ENCODE measurements at places on chromosomes 5 and 9.

DNA sequence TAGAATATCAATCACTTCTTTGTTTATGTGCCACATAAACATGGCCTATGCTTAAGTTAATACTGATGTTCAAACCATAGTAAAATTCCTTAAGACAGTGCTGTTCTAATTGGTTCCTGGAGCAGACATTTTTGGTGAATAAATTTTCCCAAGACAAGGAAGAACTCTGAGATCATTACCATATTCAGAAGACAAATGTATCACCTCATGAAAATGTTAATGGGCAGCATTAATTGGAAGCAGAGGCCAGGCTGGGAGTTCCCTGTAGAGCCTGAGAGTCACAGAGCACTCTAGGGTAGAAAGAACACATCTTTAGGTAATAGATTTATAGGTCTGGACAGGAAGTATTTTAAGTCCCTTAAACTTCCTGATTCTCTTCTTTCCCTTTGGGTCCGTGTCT lies 240.2 kb downstream of the MAN2A1 start:
- DNase-seq: no peak

- no peak for DNase-seq
Observed at GRCh38 chr5:68331192-68332079, 115.9 kb downstream of the PIK3R1 start.

- DNase-seq: no peak
Observed at GRCh38 chr5:43061352-43062075, 21.4 kb upstream of the ANXA2R start.

- DNase-seq: no peak
Observed at GRCh38 chr5:104267320-104268015, 704.9 kb upstream of the NUDT12 start.

DNA sequence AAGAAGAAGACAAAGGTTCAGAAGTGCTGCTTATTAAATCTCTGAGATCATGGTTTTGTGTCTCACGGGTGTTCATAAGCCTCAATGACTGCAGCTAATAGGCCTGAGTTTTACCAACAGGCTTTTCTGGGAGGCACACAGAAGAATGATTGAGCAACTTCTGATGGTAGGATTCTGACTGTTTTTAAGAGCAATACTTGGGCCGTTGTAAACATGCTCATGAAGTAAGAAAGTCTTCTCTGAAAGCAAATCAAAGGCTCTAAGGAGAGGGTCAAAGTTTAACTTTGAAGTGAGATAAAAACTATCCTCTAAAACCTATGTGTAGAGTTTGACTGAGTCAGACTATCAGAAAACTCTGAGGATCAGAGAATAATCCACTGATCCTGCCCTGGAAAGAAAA lies 390.9 kb upstream of the DAB2 start:
- no peak for DNase-seq

DNA sequence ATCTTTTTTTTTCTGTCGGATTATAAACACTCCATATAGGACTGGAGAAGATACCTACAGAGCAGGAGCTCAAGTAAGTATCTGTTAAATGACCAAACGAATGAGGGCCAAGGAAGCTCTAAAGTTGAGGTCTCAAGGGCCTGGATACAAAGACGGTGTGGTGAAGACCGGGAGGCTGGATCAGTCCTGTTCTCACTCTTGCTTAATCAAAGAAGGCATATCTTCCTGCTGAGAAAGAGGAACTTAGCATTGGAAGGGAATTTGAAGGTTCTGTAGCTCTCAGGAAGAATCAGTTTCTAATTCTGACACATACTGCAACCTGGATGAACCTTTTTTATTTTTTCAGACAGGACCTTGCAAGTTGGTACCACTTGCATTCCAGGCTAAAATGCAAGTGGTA lies 28.3 kb upstream of the PAX5 start:
- DNase-seq: no peak

DNA sequence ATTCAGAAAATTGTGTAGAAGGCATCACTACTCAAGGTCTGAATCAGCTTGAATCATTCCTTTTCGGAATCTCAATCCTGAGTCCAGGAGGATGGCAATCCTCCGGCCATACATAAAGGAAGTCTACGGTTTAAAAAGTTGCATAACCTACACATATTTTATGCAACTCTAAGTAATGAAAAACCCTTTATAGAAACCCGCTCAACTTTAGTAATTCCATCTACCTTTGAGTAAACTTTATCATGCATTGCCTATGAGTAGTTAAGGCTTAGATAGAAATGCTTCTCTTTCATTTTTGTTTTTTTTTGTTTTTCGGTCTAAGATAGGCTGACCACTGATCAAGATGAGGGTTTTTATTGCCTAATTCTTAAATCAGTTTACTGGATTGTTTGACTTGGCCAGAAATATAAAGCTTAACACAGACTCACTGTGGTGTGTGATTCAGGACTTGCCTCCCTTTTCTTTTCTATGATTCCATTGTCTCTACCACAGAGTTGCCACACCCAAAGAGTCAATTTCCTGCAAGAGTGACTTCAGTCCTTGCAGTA lies 85.0 kb downstream of the LURAP1L start:
- no peak for DNase-seq

GRCh38 chr5:45038366-45038987 lies 229.7 kb downstream of the MRPS30 start:
- DNase-seq: no peak
